ENCODE measurements at places on chromosomes 16 and 17.

DNA sequence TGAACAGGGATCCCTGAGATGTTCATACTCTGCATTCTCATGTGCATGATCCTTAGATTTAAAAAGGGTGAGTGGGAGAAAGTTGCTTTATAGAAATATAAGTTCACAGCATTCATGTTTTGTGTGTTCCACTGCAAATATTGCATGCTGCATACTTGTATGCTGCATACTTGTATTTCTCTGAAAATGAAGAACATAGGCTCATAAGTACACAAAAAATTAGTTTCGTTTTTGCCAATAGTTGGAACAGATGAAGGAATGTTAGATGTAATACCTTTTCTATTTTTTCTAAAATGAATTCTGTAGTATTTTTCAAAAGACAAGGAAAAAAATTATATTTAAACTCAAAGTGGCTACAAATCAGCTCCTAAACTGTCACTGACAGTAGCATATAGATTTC lies 79.0 kb downstream of the NFAT5 start:
- ATAC-seq: no peak

GRCh38 chr17:67520252-67520906 lies 143.3 kb downstream of the PITPNC1 start:
- no peak for ATAC-seq

DNA sequence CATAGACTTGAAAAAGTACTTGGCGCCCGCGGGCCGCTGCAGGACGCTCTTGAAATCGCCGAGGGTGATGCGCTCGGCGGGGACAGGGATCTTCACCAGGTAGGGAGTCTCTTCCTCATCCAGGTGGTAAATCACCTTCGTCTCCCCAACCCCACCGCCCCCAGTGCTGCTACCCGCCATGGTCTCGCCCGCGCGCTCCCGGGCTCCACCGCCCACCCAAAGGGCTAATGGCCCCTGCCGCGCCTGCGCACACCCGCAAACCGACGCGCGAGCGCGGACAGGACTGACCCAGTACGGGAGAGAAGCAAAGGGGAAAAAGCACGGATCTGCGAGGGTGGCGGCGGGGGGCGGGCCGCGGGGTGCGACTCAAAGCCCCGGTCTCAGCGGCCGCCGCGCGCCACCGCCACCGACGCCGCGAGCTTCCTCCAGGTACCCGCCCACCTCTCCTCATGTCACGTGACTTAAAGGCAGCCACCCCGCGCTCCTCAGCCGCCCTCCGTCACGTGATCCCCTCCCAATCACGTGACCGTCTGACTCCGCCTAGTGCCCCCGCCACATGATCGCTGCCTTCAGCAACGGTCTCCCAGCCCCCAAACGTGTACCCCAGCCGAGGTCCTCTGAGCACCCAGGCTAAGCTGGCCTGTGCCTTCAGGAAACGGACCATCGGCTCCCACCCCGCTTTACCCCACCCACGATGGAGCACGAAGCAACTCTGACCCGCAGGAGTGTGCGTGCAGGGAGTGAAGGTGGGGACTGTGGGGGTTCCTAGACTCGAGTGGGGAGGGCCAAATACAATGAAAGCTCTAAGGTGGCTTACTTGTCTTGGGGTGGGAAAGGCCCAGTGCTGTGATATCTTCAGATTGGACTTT lies at the start of gene DVL2:
Gene DVL2, minus strand, starts transcription at position 435 of the 869 bp plus-strand sequence. Its CDS starts 255 bp downstream, at position 180.
- peak; percentile 52 for ATAC-seq

DNA sequence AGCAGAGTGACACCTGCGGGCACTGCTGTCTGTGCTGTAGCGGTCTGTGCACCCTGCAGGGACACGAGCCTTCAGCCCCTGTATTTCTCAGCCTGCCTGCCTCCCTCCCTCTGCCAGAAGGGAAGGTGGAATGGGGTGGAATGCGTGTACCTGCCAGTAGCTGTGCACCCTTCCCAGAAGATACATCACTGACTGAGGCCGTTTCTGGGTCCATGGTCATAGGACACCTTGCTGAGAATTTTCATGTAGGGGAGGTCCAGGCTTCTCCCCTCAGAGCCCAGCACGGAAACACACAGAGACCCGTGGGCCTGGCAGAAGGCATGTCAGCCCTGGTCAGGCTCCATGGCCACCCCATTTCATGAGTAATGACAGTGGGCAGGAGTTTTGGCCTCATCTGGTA lies 16.5 kb downstream of the DBNDD1 start:
- no peak for ATAC-seq

DNA sequence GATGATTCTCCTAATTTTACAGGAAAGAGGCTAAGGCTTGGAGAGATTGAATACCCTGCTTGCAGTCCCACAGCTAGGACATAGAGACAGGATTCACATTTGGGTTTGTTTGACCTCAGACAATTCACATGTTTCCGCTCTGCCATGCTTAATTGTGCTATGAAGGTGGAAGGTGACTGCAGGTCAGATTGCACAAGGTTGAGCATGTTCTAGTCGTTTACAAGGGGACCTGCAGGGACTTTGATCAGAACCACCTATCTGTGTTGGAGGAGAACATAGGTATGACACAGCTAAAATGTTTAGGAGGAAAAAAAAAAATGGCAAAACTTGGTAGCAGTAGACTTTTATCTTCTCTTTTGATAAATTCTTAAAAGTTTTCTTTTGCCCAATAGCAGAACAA lies 4.9 kb upstream of the ANKFN1 start:
- no peak for ATAC-seq

DNA sequence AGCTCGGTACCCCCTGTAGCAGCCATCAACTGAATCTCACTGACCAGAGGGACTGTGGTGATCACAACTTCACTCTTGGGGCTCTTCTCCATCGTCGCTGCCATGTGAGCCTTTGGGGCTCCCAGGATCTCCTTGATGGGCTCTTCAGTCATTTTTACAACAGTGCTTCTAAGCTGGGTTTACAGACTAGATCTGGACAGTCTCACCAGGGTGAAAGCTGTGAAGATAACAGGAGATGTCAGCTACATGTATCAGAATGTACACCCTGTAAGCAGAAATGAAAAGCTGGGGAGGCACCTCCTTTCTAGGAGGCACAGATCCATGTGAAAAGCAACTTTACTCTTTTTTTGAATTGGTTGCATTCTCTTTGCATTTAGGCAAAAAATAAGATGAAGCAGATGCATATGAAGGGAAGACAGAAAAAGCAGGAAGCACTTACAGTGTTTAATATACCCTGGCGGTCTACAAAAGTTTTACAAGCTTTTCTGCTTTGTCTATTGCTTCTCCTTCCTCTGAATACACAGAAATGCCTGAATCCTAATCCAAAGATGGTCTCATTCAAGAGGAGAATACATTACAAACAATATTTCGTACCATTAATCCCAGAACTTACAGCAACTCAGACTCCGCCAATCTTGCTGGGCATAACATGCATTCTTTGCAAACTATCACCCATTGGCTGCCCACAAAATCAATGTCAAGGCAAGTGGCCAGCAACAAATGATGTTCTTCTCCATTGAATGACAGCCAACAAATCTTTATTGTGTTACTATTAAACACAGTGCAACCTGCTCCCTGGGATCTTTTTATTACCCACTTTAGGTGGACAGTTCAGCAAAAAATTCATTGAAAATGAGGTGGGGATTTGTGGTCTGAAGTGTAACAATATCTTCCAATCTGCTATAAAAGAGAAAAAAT lies 1.5 kb downstream of the TMEM100 start:
- no peak for ATAC-seq

- ATAC-seq: no peak
Observed at GRCh38 chr16:72467157-72467759, 295.3 kb upstream of the PMFBP1 start.

DNA sequence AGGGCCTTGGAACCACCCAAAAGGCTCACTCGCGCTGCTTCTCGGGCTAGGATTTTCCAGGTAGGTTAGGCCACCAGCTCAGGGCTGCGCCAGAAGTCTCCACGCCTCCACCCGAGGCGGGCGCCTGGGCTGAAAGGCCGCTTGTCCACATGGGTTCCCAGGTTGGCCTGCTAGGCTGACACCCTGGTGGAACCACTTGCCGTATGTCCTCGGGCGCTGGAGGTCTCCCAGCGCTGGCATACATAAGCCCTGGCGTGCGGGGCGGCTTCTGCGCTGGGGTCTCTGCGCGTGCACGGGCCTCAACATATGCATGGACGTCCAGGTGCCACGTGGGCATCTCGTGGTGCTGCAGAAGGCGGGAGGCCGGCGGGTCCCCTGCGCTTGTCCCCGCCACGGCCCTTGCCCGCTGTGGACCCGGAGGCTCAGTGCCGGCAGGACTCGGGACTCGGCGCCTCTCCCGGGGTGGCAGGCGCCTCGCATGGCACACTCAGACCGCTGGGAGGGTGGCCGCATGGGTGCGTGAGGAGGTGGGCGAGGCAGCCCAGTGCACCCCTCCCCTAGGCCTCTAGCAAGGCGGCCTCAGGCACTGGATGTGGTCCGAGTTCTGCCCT lies 47.2 kb upstream of the ZNF629 start:
- no peak for ATAC-seq

DNA sequence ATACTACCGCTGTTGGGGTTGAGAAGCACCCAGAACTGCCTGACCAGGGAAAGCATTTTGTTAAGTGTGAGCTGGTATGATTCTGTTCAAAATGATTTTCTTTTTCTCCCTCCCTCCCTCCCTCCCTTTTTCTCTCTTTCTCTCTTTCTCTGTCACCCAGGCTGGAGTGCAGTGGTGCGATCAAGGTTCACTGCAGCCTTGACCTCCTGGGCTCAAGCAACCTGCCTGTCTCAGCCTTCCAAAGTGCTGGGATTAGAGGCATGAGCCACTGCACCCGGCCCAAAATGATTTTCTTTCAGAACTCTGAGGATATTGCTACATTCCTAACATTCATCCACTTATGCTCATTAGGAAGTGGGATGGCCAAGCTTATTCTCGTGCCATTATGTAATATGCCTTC lies 41.3 kb downstream of the SLC47A1 start:
- no peak for ATAC-seq

GRCh38 chr17:10276436-10276835 lies 78.0 kb upstream of the GAS7 start:
- no peak for ATAC-seq

GRCh38 chr17:6724009-6724408 lies 10.8 kb upstream of the SLC13A5 start:
- no peak for ATAC-seq

Measured in activated CD4-positive, CD25-positive, alpha-beta regulatory T cell treated with anti-CD3 and anti-CD28 coated beads, Interleukin-2, amount 50 U/mL, for 24 hours (primary cell).